ENCODE measurements at places on chromosomes 12 and 14. TPM values are rescaled to one million over a fixed set of nuclear protein-coding genes. Genes with fewer than 3 reads are reported as not detected.

GRCh38 chr12:68207276-68207675 is 18.3 kb downstream of the IL26 start:
- no peak for DNase-seq

GRCh38 chr14:23454445-23454856 is 15.1 kb upstream of the NGDN start:
- no peak for DNase-seq

The LRRIQ1 gene
- total RNA-seq: not detected

- DNase-seq: no peak
Observed at GRCh38 chr14:78450669-78451318, 280.6 kb downstream of the NRXN3 start.

GRCh38 chr14:91606851-91607250 is 96.7 kb upstream of the PPP4R3A start:
- no peak for DNase-seq

GRCh38 chr12:16072678-16073077 is 161.5 kb downstream of the DERA start:
- DNase-seq: no peak

DNA sequence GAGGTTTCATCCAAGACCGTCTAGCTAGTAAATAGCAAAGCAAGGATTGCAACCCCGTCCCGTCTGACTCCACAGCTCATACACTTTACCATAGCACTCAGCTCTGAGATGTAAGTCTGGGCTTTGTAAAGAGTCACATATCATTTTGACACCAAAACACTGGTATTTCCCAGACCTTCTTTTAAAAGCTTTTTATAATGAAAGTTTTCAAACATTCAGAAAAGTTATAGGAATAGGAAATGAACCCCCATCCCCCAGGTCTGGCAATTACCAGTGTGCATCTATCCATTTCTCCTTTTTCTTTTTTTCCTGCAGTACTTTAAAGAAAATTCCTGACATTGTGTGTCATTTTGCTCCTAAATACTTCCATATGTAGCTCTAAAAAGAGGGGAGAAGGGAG is 183.6 kb upstream of the CCND2 start:
- no peak for DNase-seq

DNA sequence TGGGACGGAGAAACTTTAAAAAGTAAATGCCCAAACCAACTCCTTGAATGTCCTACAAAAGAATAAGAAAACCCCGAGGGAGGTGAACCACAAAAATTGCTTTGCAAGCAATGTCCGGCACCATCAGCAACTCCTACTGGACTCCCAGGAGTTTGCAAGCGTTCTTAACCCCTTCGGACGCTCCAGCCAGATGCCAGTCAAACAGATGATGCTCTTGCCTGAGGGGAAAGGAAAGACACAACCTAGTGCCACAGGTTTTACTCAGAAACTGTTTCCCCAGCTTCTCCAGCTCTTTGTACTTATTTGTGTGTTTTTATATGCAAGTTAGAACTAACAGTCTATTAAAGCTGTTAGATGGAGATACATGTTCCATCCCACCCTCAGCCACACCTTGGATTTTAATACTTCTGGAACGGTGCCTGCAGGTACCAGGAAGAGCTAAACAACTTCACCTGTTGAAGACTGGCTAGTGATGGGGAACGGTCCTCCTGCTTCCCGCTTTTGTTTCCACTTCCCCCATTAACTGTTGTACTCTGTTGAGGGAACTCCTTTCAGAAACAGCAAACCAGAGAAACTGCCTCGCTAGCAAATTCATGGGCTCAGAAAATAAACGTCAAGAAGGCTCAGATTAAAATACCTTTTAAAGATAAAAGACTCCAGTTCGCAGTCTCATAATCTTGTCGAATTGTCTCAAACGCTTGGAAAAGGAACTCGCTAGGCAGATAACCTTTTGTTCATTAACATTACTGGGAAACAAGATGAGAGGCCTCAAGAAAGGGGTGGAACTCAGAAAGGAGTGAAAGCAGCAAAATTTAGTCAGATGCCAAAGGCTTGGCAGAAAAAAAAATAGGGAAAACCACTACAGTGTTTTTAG is 1.1 kb upstream of the FERMT2 start:
- no peak for DNase-seq

The MYH6 gene
- 0.07 TPM for total RNA-seq

DNA sequence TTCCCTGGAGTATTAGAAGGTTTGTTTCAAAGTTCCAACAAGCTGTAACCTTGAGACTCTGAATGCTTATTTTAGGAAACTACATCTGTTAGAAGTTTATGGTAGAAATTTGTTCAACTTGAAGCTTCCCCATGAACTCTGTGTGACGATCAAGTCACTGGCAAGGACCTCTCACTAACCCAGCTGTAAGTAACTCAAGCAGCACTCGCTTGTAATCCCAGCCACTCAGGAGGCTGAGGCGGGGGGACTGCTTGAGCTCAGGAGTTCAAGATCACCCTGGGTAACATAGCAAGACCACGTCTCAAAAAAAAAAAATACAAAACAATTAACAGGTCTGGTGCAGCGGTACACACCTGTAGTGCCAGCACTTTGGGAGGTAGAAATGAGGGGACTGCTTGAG is 25.6 kb downstream of the TESC start:
- no peak for DNase-seq

DNA sequence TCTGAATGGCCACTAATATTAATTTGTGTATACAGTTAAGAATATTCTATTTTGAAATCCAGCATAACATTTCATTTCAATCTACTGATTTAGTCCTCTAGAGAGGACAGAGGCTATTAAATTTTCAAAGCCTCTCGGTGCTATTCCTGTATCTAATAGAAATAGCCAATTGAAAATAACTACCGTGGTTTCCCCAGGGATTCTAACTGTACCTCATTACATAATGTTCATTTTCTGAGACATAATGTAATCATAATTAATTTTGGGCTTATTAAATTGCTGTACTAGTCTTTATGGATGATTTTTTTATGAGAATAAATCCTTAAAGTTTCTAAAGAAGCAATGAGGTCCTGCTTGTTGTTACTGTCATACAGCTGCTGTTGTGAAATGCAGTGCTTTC is 38.6 kb upstream of the ACSS3 start:
- DNase-seq: no peak

Data from activated CD4-positive, alpha-beta T cell treated with anti-CD3 and anti-CD28 coated beads, Interleukin-2, amount 10 ng/mL, durations not matched to agents 7 days and 5 days (primary cell).